Hematopoietic multipotent progenitor cell treated with erythropoietin and hydrocortisone succinate and interleukin-3 and kit ligand, for 17 days (in vitro differentiated cells): ENCODE measurements at places on chromosomes 12 and 14.

DNA sequence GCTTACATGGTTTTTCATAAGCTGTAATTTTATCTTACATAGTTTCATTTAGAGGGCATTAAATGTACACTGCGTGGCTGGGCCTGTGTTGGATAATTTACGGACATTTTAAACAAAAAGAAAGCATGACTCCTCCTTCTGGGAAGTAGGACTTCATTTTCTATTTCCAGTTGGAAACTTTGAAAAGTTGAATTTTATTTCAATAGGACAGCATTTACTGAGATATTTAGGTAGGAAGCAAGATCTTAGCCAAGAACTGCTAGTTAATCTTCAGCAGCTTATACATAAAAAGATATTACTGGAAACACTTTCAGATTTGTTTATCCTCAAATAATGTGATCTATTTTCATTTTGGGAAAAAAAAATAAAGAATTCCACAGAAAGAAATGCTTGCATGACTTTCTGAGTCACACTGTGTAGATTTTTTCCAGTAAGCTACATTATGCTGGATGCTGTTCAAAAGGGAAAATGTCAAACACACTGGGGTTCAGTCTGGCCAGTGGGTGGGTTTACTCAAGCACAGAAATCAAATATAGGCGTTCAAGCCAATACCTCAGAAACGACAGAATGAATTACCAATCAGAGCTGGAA, 239.4 kb upstream of the KRR1 start:
- DNase-seq: no peak

DNA sequence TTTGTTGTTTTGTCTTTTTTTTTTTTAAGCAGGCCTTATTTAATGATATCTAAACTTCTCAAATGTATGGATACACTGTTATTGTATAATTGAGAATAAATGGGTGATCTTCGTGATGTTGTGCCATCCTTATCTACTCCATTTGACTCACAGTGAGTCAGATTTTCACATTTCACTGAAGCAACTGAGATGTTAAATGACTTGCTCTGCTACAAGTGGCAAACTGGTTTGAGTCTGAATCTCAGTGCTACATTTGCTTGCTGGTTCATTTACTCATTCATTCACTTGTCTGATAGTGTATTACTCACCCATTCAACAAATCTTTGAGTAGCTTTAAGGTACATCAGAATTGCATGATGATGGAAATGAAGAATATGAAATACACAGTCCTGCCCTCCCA, 2.6 kb downstream of the KIAA0586 start:
- peak; percentile 66 for DNase-seq

DNA sequence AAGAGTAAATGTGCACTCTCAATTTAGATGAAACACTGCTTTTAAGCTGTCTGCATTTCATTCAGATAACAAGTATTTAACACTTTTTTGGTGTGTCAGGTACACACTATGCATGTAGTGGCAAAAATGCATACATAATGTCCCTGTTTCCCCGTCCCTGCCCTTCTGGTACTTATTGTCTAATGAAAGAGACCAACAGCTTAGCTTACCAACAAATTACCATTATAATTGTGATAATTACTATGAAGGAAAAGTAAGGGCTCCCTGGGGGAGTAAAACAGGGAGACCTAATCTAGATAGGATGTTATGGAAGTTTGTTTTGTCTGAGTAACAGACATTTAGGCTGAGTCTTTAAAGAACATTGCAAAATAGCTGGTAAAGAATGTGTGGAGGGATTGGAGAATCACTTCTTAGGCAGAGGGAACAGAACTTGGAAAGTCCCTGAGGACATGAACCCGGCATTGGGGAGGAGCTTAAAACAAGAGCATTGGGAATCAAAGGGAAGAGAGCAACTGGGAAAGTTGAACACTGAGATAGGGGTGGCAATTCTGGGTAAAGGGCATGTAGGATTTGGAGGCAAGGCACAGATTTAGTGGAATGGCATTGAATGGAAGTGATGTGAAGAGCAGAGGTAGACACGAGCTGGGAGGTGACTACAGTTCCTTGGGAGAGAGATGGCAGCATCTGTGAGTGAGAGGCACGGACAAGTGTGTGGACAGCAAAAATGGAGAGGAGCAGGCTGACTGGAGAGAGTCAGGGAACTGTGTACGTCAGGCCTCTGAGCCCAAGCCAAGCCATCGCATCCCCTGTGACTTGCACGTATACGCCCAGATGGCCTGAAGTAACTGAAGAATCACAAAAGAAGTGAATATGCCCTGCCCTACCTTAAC, 181.6 kb downstream of the GRIP1 start:
- no peak for DNase-seq

DNA sequence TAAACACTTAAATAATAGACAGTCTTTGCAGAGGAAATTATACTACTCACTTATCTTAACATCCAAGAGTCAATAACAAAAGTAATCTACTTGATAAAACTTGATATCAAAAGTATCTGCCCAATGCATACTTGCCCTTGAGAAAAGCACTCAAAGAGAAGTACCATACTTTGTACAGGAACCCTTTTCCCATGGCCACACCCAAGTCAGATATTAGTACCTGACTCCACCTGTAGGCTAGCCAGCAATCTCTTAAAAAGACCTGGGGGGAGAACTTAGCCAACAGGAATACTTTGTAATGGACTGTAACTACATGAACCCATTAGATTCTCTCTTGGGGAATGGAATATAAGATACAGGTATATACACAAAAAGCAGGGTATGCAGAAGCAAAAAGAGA, 99.6 kb upstream of the HECTD1 start:
- DNase-seq: no peak

GRCh38 chr12:31742891-31743290, 14.1 kb upstream of the AMN1 start:
- DNase-seq: no peak

- no peak for DNase-seq
Observed at GRCh38 chr14:92696366-92696765, 52.1 kb downstream of the LGMN start.

DNA sequence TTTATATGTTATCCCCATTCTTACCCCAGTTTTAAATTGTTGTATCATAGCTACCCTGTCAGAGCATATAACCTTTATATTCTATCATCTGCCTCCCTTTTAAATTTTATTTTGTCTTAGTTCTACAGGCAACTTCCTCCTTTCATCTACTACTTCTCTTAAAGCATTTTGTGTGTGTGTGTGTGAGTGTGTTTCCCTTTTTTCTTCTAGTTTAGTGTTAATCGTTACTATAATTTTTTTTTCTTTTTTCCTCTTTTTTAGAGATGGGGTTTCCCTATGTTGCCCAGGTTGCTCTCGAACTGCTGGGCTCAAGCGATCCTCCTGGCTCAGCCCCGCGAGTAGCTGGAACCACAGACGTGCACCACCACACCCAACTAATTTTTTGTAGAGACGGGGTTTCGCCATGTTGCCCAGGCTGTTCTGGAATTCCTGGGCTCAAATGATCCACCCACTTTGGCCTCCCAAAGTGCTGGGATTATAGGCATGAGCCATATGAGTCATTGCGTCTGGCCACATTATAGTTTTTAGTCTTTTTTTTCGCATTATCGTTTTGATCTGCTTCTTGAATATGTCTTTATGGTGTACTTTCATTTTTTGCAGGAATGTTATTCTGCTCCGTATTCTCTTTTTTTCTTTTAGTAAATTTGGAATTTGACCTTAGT, 33.1 kb upstream of the FBXO34 start:
- no peak for DNase-seq

- DNase-seq: no peak
Observed at GRCh38 chr12:116959845-116960514, 49.2 kb downstream of the FBXW8 start.

GRCh38 chr12:83843541-83843940, 1069.1 kb downstream of the SLC6A15 start:
- DNase-seq: no peak

- DNase-seq: no peak
Observed at GRCh38 chr12:98868538-98868937, 223.4 kb downstream of the APAF1 start.

DNA sequence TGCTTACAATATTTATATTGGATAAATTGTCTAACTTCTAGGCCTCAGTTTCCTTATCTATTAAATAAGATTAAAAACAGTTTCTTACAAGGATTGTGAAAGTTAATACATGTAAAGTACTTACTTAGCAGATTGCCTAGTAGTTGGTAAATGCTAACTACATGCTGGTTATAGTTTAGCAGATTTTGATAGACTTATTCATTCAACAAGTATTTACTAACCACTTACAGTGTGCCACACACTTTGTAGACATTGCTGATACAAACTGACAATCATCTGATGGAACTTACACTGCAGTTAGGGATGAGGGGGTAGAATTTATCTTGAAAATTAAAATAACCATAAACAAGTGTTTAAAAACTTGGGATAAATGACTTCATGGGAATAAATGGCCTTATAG, 50.4 kb downstream of the ARID2 start:
- no peak for DNase-seq

GRCh38 chr14:105501504-105502291, 10.7 kb downstream of the TEDC1 start:
- DNase-seq: no peak

- no peak for DNase-seq
Observed at GRCh38 chr12:111203446-111203845, 165.4 kb downstream of the PHETA1 start.

- DNase-seq: no peak
Observed at GRCh38 chr12:113056631-113057488, at the start of gene DTX1. TSS of gene DTX1 (plus strand) at chr12:113056730. CDS start at chr12:113058193, 1,463 bp downstream.

DNA sequence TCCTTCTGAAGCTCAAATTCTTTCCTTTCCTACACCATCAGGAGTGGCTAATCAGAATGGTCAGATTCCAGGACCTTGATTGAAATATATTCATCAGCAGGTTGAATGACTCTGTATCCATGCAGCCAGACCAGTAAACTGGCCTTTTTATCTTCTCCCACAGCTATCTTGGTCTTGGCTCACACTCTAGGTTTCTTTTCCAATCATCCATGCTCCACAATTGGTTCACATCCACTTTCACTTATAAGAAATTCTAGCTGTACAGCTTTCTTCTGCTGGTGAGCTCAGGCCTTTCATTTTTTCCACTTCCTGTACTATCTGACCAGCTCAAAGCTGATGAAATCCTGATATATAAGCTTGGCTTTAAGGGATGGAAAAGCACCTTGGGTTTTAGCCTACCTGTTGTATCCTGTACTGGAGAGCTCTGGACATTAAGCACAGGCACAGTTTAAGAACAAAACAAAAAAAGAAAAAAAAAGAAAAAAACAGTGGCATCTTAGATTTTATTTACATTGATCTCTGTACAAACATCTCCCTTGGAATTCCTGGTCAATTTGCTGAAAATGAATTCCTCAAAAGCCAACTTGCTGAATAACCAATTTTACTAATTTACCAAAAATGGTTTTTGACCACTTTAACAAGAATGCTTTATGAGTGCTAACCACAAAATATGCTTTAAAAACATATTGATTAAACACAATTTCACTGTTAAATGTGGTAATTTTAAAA, 91.6 kb upstream of the PAWR start:
- peak; percentile 27 for DNase-seq
